ENCODE measurements at places on chromosomes 16 and 17. TPM values are rescaled to one million over a fixed set of nuclear protein-coding genes. Genes with fewer than 3 reads are reported as not detected.
A peak's percentile ranks its signal among the peaks of the same experiment; 100 is the strongest.

The DPEP1 gene
- polyA plus RNA-seq: 0.65 TPM

DNA sequence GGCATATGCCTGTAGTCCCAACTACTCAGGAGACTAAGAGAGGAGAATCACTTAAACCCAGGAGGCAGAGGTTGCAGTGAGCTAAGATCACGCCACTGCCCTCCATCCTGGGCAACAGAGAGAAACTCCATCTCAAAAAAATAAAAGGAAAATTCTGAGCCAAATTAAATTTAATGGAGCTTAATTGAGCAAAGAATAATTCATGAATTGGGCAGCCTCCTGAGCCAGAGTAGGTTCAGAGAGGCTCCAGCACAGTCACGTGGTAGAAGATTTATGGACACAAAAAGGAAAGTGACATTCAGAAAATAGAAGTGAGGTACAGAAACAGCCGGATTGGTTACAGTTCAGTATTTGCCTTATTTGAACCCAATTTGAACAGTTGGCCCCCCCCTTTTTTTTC, 10.9 kb downstream of the VPS35L start:
- no peak for DNase-seq

DNA sequence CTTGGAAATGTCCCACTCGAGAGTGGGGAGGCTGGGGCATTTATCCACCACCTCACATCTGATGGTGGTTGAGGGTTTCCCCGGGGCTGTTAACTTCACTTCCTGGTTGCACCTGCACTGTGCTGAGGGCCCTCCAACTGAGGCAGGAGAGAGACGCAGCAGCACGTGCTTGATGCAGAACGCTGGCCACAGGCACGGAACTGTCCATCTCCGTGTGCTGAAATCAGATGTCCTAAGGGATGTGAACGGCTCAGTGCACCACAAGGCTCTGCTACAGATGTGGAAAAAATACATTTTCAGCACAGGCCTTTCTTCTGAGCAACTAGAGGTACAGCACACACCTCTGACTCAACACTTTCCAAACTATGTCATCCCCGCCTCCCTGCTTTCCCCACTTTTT, 114.8 kb upstream of the C16orf82 start:
- DNase-seq: peak; percentile 6

The CDH16 gene
- polyA plus RNA-seq: 0.25 TPM

The KRT31 gene
- not detected for polyA plus RNA-seq

The NATD1 gene
- polyA plus RNA-seq: 6.3 TPM

DNA sequence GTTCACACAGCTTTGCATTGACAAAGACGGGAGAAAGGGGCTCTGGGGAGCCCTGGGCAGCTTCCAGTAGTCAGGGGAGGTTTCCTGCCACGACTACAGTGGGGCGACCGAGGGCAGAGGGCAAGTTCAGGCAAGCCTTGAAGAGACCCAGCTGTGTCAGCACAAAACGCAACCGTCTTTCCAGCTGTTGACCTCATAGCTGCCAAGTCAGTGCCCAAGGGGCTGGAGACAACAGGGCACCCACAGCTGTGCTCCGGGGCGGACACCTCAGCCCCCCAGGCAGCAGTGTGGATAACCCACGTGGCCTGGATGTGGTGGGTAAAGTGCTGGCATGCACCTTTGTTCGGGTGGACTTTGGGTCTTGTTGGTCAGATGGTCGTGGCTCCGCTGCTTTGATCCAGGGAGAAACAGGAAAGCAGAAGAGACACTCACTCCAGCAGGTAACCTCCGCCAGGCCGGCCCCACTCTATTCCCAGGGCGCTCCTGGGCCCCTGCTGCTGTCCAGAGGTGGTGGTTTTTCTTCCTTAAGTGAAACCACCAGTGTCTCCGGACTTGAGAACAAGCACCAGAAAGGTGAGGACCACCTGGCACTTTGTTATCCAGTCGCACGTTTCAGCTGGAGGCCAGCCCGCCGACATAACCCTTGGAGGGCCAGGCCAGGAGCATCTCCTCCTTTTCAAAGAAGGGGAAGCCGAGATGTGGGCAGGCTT, 17.6 kb upstream of the CBX2 start:
- no peak for DNase-seq

The MT1F gene
- 10.9 TPM for polyA plus RNA-seq

GRCh38 chr16:70706948-70707465, 21.2 kb upstream of the MTSS2 start:
- DNase-seq: peak; percentile 58

The SLC46A1 gene
- polyA plus RNA-seq: 8.6 TPM

The CDK5RAP3 gene
- polyA plus RNA-seq: 139 TPM

DNA sequence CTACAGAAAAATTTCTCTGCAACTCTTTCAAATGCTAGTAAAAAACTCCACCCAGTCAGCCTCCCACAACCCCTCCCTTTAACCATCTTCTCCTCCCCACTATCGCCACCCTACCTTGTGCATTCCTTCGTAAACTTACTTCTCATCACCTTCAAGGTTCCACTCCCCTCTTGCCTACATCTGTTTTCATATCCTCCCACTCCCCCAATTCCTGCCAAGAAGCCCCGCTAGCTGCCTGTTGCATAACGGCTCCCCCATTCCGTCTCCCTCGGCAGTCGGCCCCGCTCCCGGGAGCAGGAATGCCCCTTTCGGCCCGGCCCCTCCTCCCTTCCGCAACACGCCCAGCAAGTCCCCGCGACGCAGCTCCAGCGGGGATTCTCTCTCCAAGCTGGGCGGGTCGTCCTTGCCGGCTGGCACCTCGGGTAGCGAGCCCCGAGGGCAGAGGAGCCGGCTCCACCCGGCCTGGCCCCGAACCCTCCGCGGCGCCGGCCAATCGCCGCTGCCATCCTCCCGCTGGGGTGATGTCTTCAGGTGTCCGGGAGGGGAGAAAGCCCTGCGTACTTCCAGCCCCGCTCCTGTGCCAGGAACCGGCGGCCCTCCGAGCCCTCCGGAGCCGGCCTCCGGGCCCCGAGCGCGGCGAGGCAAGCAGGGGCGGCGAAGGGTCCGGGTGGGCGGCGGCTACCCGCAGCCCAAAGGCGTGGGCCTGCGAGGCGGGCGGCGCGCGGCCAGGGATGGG, 1.5 kb downstream of the PHLPP2 start:
- DNase-seq: peak; percentile 84

DNA sequence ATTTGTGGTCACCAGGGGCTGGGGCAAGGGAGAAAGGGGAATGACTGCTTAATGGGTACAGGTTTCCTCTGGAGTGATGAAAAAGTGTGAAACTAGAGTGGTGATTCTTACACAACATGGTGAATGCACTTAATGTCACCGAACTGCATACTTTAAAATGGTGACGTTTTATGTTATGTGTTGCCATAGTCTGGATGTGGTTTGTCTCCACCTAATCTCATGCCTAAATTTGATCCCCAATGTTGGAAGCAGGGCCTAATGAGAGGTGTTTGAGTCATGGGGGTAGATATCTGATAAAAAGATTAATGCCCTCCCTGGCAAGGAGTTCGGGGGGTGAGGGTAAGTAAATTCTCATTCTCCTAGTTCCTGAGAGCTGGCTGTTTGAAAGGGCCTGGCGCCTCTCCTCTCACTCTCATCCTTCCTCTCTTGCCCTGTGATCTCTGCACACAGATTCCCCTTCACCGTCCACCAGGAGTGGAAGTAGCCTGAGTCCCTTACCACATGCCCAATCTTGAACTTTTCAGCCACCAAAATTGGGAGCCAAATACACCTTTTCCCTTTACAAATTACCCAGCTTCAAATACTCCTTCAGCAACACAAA, 15.3 kb downstream of the XPO6 start:
- DNase-seq: no peak

GRCh38 chr16:89910717-89911354, 7.8 kb upstream of the MC1R start:
- DNase-seq: no peak

The FBXW10 gene
- 0.20 TPM for polyA plus RNA-seq

DNA sequence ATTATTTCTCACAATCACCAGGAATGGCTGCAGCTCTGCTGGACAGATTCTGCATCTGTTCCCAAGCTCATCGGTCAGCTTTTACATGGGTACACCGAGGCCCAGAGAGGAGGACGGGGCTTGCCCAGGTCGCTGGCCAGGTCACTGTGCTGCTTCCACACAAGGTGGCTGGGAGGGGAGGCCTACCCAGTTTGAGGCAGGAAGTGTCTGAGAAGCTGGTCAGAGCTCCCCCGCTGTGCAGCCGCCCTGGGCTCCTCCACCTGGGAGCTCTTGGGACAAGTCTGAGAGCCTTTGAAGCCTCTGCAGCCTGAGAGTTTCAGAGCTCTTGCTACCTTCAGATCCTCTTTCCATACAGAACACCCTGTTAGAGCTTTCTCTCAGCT, 143.3 kb downstream of the CLEC16A start:
- DNase-seq: no peak

GRCh38 chr17:44061446-44061845, 5.0 kb downstream of the LSM12 start:
- DNase-seq: no peak

The SLC5A11 gene
- not detected for polyA plus RNA-seq

GRCh38 chr16:20673882-20674683, 23.4 kb downstream of the ACSM1 start:
- peak; percentile 14 for DNase-seq

The BLTP2 gene
- 23.4 TPM for polyA plus RNA-seq

The ZG16 gene
- 0.04 TPM for polyA plus RNA-seq

- DNase-seq: peak; percentile 52
These were observed 4.5 kb upstream of the NAT9 start for GRCh38 chr17:74780443-74781238.

GRCh38 chr16:49844359-49844758, 11.6 kb downstream of the ZNF423 start:
- peak; percentile 33 for DNase-seq
